ENCODE measurements at places on chromosomes 5 and 9. TPM values are rescaled to one million over a fixed set of nuclear protein-coding genes. Genes with fewer than 3 reads are reported as not detected.

The ADGRD2 gene
- total RNA-seq: not detected

The SKP2 gene
- 97.5 TPM for total RNA-seq

The SPINK6 gene
- total RNA-seq: not detected

The NR5A1 gene
- 0.20 TPM for total RNA-seq

The SH3GL2 gene
- 5.0 TPM for total RNA-seq

The MED22 gene
- total RNA-seq: 18.8 TPM

The LRRC19 gene
- 44.6 TPM for total RNA-seq

The NR2F1 gene
- total RNA-seq: 15.9 TPM

GRCh38 chr5:107769519-107769918 lies 98.8 kb upstream of the EFNA5 start:
- DNase-seq: no peak
- peaks cover 8% of the 10 kb centered on the region for H3K4me1 ChIP-seq
- no peaks in the 10 kb centered on the region for H3K27me3 ChIP-seq
- no peak overlapping the region for H3K4me3 ChIP-seq
- H3K27ac ChIP-seq: no peak overlapping the region

- DNase-seq: peak; percentile 25
- H3K27ac ChIP-seq: no peak overlapping the region
- no peak overlapping the region for H3K4me3 ChIP-seq
- no peaks in the 10 kb centered on the region for H3K36me3 ChIP-seq
- H3K4me1 ChIP-seq: peaks cover 9% of the 10 kb centered on the region
Measured at GRCh38 chr9:2494562-2494961, 127.0 kb upstream of the VLDLR start.

DNA sequence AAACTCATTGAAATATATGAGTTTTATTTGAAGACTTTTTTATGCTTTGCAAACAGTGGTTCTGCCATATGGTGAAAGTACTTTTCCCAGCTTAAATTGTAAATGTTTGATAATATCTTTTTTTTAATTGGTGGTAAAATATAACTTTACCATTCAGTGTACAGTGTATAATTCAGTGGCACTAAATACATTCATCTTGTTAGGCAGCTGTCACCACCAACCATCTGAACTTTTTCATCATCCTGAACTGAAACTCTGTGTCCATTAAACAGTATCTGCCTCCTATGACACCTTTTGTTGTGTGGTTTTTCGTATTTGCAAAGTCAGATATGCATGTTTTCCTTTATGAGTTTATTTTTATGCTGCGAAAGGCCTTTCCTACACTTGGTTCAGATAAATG lies 45.1 kb downstream of the FBXO38 start:
- no peaks in the 10 kb centered on the region for H3K27me3 ChIP-seq
- H3K36me3 ChIP-seq: no peaks in the 10 kb centered on the region
- no peaks in the 10 kb centered on the region for H3K4me1 ChIP-seq
- H3K27ac ChIP-seq: no peak overlapping the region
- no peak for DNase-seq
- no peak overlapping the region for H3K4me3 ChIP-seq

- H3K36me3 ChIP-seq: no peaks in the 10 kb centered on the region
- DNase-seq: no peak
- H3K27me3 ChIP-seq: no peaks in the 10 kb centered on the region
- peaks cover 5% of the 10 kb centered on the region for H3K4me1 ChIP-seq
Measured at GRCh38 chr5:120512791-120513650, 48.9 kb downstream of the PRR16 start.

GRCh38 chr5:172453986-172454357 lies 353 bp downstream of the SH3PXD2B start:
- H3K36me3 ChIP-seq: no peaks in the 10 kb centered on the region
- H3K27ac ChIP-seq: peak overlapping the region; percentile 93
- H3K4me3 ChIP-seq: peak overlapping the region; percentile 90
- peak; percentile 78 for DNase-seq
- no peaks in the 10 kb centered on the region for H3K27me3 ChIP-seq

- H3K36me3 ChIP-seq: no peaks in the 10 kb centered on the region
- no peak for DNase-seq
- H3K27ac ChIP-seq: no peak overlapping the region
Measured at GRCh38 chr5:39256477-39257235, 37.3 kb upstream of the FYB1 start.

DNA sequence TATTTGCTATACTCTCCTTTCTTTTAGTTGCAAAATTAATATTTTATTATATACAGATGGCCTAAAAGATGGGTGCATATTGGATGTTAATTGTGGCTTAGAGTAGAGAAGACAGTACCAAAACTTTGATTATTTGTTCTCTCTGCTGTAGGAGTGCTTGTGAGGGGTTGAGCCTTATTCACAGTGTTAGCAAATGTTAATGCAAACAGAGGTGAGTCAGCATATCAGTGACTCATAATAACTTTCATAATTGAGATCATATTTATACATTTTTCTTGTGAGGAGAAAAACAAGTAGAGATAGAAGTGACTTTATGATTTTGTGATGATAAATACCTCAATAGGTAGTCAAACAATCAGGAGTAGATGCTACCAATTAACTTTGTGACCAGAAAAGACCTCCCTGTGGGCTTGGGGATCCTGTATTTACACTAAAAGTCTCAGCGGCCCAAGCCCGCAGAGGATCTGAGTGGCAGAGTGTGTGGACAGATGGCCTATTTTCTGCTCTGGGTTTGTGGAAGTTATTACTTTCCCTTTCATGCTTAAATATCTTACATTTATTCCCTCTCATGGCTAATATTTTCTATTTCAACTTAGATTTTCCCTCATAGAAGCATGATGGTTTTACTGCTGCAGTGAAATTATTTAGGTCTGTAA lies 226.5 kb downstream of the TAF11L14 start:
- no peaks in the 10 kb centered on the region for H3K27me3 ChIP-seq
- H3K4me3 ChIP-seq: no peak overlapping the region
- DNase-seq: no peak
- no peak overlapping the region for H3K27ac ChIP-seq
- H3K4me1 ChIP-seq: no peaks in the 10 kb centered on the region

DNA sequence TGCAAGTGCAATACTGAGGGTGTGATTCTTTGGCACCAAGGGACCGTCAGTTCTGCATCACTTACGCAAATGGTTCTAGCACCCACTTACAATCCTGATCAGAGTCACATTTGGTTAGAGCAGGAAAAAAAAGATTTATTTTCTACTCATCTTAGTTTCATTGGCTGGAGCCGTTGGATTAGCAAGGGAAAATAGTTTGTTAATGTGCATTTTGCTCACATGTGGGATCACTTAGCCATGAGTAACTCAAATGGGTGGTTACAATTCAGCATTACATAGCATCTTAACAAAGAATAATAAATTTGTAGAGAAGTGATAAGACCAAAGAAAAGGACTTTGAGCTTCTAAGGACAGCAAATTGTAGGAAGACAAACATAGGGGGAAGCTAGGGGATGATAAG lies 216.9 kb downstream of the AUH start:
- H3K27ac ChIP-seq: no peak overlapping the region
- no peaks in the 10 kb centered on the region for H3K36me3 ChIP-seq
- no peak overlapping the region for H3K4me3 ChIP-seq
- H3K4me1 ChIP-seq: no peaks in the 10 kb centered on the region
- no peak for DNase-seq
- no peaks in the 10 kb centered on the region for H3K27me3 ChIP-seq

DNA sequence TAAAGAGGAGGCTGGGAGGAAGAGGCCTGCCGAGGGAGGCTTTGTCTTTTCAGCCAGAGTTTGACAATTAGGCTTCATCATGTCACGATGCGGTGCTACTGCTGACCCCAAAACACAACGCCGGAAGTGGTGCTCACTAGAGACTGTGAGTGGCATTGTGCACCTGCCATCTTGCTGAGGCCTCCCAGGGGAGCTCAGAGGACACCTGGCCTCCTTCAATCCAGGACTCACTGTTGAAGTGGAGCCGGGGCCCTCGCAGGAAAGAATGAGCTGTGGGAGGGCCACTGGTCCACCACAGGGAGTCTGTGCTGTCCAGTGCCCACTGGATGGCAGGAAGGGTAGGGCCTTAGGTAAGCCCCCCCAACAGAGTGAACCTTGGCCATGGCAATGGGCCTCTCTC lies 12.7 kb upstream of the SLC25A48 start:
- H3K4me3 ChIP-seq: no peak overlapping the region
- H3K4me1 ChIP-seq: no peaks in the 10 kb centered on the region
- H3K27me3 ChIP-seq: peaks cover 7% of the 10 kb centered on the region

- no peak overlapping the region for H3K4me3 ChIP-seq
- H3K36me3 ChIP-seq: no peaks in the 10 kb centered on the region
- H3K27ac ChIP-seq: no peak overlapping the region
Measured at GRCh38 chr5:143781993-143782520, 29.9 kb upstream of the HMHB1 start.

DNA sequence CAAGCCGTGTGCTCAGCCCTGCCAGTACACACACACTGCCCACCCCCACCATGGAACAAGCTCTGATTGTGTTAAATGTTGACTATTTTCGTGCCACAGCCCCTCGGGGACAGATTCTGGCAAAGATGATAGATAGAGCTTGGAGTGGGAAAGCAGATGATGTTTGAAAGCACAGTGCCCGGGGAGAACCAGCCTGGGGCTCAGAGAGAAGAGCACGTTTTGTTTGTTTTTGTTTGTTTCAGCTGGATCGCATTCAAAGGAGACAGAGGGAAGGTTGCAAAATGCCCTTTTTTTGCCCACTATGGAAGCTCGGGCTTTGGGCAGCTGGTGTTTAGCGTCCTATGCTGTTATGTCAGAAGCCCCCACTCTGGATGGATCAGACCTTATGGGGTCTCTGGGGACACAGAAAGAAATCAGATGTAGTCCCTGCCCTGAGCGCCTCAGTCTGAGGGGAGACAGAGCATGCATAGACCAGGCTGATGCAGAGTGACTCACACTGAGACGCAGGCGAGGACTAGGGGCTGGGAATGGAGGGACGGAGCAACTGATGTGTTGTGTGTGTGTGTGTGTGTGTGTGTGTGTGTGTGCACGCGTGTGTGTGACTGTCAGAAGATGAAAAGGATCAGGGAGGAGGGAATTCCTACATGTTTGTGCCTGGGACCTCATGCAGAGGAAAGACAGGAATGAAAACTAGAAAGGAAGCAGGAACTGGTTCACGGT lies 229.7 kb downstream of the MELK start:
- H3K36me3 ChIP-seq: no peaks in the 10 kb centered on the region
- H3K4me1 ChIP-seq: no peaks in the 10 kb centered on the region
- no peak overlapping the region for H3K4me3 ChIP-seq
- DNase-seq: no peak
- no peak overlapping the region for H3K27ac ChIP-seq

DNA sequence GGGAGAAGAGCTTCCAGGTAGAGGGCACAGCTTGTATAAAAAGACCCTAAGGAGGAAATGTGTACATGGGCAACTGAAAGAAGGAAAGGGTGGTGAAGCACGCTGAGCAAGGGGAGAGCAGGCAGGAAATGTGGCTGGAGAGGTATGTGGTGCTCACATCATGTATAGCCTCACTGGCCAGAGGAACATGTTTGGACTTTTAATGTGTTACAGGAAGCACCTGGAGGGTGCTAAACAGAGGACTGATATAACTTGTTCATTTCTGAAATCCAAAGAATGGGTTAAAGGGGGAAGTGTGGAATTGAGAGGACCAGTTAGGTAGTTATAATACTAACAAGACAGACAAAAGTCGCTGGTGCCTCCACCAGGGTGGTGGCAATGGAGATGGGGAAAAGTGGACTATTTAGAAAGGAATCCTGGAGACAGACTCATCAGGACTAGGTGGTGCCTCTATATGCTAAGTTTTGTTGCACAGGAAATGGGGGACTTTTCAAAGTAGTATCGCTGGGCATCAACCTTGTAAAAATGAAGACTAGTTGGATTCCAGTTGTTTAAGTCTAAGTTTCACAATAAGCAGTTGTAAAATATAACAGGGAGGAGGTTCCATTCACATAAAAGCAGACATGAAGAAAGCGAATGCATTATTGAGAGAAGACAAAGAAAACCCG lies 63.1 kb upstream of the CD180 start:
- no peak overlapping the region for H3K27ac ChIP-seq
- no peaks in the 10 kb centered on the region for H3K27me3 ChIP-seq
- H3K4me3 ChIP-seq: no peak overlapping the region
- no peaks in the 10 kb centered on the region for H3K36me3 ChIP-seq
- peaks cover 18% of the 10 kb centered on the region for H3K4me1 ChIP-seq

- H3K4me1 ChIP-seq: no peaks in the 10 kb centered on the region
- no peaks in the 10 kb centered on the region for H3K27me3 ChIP-seq
- H3K27ac ChIP-seq: no peak overlapping the region
- DNase-seq: no peak
Measured at GRCh38 chr9:123795336-123795735, 134.6 kb downstream of the DENND1A start.

GRCh38 chr5:30331534-30331933 lies 862.0 kb upstream of the CDH6 start:
- H3K27me3 ChIP-seq: no peaks in the 10 kb centered on the region
- H3K36me3 ChIP-seq: no peaks in the 10 kb centered on the region
- H3K27ac ChIP-seq: no peak overlapping the region
- no peak for DNase-seq
- no peak overlapping the region for H3K4me3 ChIP-seq

GRCh38 chr9:123048748-123049147 lies 15.3 kb downstream of the GPR21 start:
- H3K27me3 ChIP-seq: no peaks in the 10 kb centered on the region
- no peaks in the 10 kb centered on the region for H3K36me3 ChIP-seq
- peaks cover 23% of the 10 kb centered on the region for H3K4me1 ChIP-seq
- peak overlapping the region; percentile 43 for H3K27ac ChIP-seq
- DNase-seq: no peak
- H3K4me3 ChIP-seq: no peak overlapping the region

- peak; percentile 56 for DNase-seq
- no peak overlapping the region for H3K27ac ChIP-seq
- H3K36me3 ChIP-seq: no peaks in the 10 kb centered on the region
- H3K4me1 ChIP-seq: no peaks in the 10 kb centered on the region
Measured at GRCh38 chr9:91089405-91090129, 272.2 kb downstream of the AUH start.

GRCh38 chr5:61052882-61053281 lies 107.9 kb downstream of the NDUFAF2 start:
- no peak overlapping the region for H3K4me3 ChIP-seq
- H3K27me3 ChIP-seq: no peaks in the 10 kb centered on the region
- no peaks in the 10 kb centered on the region for H3K36me3 ChIP-seq
- H3K4me1 ChIP-seq: peaks cover 9% of the 10 kb centered on the region
- peak overlapping the region; percentile 68 for H3K27ac ChIP-seq
- DNase-seq: peak; percentile 55

DNA sequence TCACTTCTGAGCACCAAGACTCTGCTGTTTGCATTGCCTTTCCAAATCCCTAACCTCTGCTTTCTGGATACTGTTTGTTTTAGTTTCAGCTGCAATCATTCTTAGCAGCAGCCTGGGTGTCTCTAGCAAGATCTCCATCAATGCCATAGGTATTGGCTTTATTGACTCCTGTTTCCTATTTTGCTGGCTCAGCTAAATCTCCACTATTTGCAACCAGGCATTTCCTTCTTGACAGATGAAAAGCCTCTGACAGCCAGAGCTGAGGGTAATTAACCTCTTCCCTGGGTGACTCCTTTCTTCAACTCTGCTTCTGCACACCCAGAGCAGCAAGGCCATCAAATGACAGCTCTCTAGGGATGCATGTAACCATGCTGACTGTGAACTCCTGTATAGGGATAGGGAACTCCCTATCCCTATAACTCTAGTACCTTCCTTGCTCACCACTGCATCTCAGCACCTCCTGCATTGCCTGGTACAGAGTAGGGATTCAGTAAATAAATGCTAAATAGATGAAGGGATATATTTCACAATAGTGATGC lies 293.5 kb downstream of the TRIM32 start:
- H3K36me3 ChIP-seq: no peaks in the 10 kb centered on the region
- no peaks in the 10 kb centered on the region for H3K27me3 ChIP-seq
- H3K4me1 ChIP-seq: peaks cover 11% of the 10 kb centered on the region

Data from hepatocyte (in vitro differentiated cells).